ENCODE measurements at places on chromosomes 6 and 20. TPM values are rescaled to one million over a fixed set of nuclear protein-coding genes. Genes with fewer than 3 reads are reported as not detected.

DNA sequence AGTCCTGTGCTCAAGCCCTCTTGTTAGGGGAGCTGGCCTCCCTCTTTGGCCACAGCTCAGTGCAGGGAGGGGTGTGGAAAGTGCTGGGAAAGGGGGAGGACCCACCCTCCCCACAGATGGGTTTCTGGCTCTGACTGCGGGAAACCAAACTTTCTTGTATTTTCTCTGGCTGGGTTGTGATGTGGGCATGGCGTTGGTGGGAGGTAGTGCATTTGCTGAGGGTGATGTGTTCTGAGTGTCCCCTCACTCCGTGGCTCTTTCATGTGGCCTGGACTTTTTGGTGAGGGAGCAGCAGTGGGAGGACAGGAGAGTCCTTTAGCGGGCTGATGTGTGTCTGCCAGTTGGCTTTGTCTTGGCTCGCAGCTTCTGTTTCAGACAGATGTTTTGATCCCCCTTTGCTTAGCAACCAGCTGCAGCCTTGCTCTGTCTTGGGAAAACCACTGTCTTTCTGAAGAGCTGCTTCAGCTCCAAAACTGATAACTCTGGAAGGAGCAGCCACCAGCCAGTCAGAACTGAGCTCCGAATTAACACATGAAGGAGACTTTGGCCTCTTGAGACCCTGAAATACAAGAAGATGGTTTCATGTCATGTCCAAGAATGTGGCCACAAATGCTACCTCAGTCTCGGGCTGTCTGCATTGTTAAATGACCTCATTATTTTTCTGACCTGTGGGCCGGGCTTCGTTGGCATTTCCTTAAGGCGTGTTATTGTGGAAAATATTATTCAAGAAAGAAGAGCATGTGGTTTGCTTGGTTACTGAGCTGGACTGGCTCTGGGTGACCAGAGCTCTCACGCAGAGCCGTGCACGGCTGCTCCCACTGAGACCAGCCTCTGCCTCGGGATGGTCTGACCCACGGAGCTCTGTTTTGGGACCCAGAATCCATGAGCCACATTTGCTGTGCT, 21.5 kb downstream of the SYNJ2 start:
- DNase-seq, result peak; percentile 77

DNA sequence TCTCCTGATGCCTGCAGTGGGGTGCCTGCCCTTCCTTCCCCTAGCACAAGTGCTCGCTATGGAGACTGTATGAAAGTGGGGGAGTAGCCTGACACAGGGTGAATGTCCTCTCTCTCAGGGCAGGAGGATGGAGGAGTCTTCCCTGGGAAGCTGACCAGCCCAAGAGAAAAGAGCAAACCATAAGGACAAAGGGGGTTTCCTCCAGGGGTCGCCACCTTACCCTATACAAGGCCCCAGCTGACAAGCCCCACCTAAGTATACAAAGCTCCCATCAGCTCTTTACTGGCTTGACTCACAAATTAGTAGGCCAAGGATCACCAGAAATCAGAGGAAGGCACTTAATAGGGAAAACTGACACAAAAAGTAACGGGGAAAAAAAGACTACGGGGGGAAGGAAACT, 54.1 kb downstream of the PLAGL1 start:
- DNase-seq, result no peak

GRCh38 chr20:8089668-8090067, 42.4 kb upstream of the PLCB1 start:
- DNase-seq, result no peak

SPATS1 gene
- total RNA-seq, result not detected

OR2H1 gene
- total RNA-seq, result not detected

- no peak for DNase-seq
Observed at GRCh38 chr6:100554228-100554627, 89.5 kb upstream of the SIM1 start.

MYLIP gene
- total RNA-seq, result 63.0 TPM

ASIP gene
- total RNA-seq, result not detected

- DNase-seq, result no peak
Observed at GRCh38 chr6:117472667-117473066, 9.8 kb upstream of the DCBLD1 start.

ULBP3 gene
- total RNA-seq, result 2.0 TPM

DNA sequence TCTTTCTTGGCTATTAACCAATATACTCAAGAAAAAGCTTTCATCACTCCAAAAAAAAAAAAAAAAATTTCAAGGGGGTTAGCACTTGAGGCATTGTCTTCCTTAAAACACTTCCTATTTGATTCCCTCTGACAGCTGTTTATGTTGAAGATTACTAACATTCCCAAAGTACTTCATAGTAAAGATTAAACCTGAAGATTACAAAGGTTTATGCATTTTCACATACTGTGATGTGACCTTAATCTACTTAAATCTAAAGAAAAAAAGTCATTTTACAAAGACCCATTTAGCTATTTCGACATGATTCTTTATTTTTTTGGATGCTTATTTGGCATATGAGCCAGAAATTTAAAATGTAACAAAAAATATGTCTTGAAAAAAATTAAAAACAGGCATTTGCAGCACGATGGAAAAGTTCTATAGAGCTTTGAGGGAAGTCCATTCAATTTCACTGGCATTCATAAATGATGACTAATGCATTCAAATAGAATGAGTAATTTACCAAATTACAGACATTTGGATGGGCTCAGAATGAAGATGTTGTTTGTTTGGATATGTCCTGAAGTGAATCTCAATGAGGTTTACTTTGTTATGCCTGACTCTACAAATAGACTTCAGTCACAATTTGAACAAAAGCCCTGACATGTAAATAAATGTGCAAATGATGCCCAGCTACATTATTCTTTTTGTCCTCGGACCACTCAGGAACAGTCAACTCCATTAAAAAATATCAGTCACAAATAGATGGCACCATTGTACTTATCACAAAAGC, 674.6 kb upstream of the MARCKS start:
- DNase-seq, result no peak

FOXS1 gene
- total RNA-seq, result 0.44 TPM

FOXF2 gene
- 4.9 TPM for total RNA-seq

EFCAB8 gene
- 0.32 TPM for total RNA-seq

DNA sequence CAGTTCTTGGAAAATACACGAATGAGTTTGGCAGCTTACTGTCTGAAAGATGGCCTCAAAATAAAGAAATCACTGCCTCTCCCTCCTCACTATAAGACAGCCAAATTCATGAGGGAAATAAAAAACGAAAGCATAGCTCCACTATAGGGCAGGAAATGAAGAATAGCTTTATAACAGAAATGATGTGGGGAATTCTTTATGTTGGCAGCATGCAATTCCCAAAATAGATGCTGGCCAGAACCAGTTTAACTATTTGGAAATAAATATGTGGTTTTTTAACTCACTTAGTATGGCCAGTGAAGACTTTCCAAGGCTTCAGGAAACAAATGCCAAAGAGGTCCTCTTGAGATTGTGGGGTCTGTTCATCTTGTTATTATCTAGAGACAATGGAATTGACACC, 100.5 kb downstream of the TBX18 start:
- DNase-seq, result no peak

- DNase-seq, result no peak
Observed at GRCh38 chr6:4666886-4667513, 109.2 kb upstream of the CDYL start.

KHDC1L gene
- not detected for total RNA-seq

- no peak for DNase-seq
Observed at GRCh38 chr6:56399250-56399671, 151.9 kb upstream of the COL21A1 start.

DNA sequence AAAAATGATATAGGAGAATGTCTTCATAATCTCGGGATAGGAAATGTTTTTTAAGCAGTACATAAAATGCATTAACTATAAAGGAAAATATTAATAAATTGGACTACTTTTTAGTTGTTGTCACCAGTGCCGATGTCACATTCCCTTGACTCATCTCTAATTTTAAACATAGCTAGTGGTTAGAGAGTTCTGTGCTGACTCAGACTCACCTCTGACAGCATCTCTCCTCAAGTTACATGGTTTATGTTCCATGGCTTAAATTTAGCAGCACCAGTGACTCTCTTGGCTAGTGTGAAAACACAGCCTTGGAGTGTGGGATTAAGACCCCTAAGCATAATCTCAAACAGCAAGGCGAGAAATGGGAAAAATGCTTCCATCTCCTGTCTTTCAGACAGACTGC, 311.8 kb upstream of the MMS22L start:
- no peak for DNase-seq

GRCh38 chr6:32852018-32852843, 1.3 kb downstream of the TAP1 start:
- no peak for DNase-seq

PRDM13 gene
- not detected for total RNA-seq

DNA sequence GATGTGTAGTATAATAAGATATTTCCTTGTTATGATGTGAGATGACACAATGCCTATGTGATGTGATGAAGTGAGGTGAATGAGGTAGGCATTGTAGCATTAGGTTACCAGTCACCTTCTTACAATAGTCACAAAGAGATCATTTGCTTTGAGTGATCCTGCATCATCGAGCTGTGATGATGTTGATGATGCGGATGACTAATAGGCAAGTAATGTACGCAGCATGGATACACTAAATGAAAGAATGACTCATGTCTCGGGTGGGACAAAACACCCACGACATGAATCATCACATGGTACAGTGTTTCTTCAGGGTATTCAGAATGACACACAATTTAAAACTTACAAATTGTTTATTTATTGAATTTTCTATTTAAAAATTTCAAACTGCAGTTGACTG, 806.3 kb upstream of the GJE1 start:
- no peak for DNase-seq

- DNase-seq, result no peak
Observed at GRCh38 chr6:31763619-31763940, 1.1 kb downstream of the SAPCD1 start.

DNA sequence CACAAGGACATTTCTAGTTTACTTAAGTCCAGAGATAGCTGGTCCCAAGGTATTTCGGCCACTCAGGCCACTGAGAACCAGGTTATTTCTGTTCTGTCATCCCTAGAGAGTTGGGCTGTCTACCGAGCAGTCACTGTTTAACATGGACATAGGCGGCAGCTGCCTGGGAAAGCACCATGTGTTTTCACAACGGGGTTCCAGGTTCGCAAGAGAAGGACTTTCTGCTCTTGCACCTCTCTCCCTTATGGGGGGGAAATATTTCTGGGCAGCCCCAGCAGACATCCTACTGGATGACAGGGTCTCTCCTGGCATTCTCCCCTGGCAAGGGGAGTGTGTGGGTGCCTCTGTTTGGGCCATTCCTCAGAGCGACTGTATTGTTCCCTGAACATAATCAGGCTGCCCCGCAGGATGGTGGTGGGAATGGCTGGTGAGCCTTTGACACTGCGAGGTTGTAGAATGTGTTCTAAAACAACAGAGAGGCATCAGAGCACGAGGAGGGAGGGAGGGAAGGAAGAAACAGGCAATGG, 64.4 kb upstream of the DUSP22 start:
- no peak for DNase-seq

GRCh38 chr20:6588296-6588695, 179.2 kb upstream of the BMP2 start:
- no peak for DNase-seq

DNA sequence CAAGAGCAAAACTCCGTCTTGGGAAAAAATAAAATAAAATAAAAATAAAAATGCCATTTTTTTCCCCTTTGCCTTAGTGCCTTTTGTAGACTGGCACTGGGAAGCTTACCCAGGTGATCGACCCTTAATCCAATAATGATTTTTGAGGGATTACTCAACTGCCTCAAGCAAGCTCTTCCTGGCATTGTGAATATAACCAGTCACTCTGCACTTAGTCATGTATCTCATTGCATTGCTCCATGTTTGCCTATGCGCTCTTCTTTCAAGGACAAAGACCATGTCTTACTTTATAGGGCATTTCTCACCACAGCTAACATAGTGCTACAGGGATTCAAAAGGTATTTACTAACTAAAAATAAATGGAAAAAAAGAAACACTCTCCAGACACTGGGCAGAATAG, 13.0 kb downstream of the GFOD1 start:
- no peak for DNase-seq

DNA sequence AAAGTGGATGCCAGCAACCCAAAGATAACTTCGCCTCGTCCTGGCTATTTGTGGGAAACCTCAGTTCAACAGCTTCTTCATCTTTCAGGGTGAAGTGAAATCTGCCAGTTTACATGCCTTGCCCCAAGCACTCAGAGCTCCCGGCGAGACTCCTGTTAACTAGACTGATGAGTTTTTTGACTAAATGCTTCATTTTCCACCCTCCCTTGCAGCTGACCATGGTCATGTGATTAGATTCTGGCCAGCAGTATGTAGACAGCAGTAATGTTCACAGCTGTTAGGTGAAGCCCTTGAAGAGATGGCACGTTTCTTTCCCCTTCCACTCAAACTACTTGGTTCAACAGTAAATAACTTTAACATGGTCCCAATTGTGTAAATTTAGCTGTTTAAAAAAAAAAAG, 718.8 kb upstream of the FLRT3 start:
- DNase-seq, result no peak

- no peak for DNase-seq
Observed at GRCh38 chr20:50381771-50382593, 128.2 kb upstream of the PTPN1 start.

- DNase-seq, result no peak
Observed at GRCh38 chr20:24132246-24132645, 143.7 kb upstream of the GGTLC1 start.

GRCh38 chr6:44068607-44069296, 58.5 kb downstream of the MRPL14 start:
- DNase-seq, result no peak

DNA sequence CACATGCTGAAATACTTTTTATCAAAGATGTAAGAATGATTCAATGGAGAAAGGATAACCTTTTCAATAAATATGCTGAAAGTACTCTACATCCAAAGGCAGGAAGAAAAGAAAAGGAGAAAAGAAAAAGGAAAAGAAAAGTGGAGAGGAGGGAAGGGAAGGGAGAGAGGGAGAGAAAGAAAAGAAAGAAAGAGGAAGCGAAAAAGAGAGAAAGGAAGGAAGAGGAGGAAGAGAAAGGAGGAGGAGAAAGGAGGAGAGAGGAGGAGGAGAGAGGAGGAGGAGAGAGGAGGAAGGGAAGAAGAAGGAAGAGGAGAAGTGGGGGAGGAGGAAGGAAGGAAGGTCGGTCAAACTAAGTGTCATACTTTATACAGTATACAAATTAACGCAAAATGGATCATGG, 297.4 kb upstream of the HSF2 start:
- DNase-seq, result no peak

GRCh38 chr20:34403908-34404307, 40.8 kb downstream of the ITCH start:
- DNase-seq, result no peak
